CD8-positive, alpha-beta T cell (primary cell): ENCODE measurements at places on chromosomes 6 and 20. TPM values are rescaled to one million over a fixed set of nuclear protein-coding genes. Genes with fewer than 3 reads are reported as not detected.

Gene FRK
- not detected for total RNA-seq

Gene WFDC12
- total RNA-seq = not detected

Gene MAS1
- not detected for total RNA-seq

Gene MUC22
- total RNA-seq = not detected

Gene COX4I2
- total RNA-seq = not detected

Gene MMUT
- 6.2 TPM for total RNA-seq

Gene ANGPT4
- not detected for total RNA-seq

Gene NEURL2
- 1.6 TPM for total RNA-seq

Gene PSORS1C2
- total RNA-seq = not detected

Gene HLA-DOA
- 16.2 TPM for total RNA-seq

Gene HLA-DRA
- total RNA-seq = 37.8 TPM

Gene YIPF3
- 51.0 TPM for total RNA-seq

Gene LPIN3
- total RNA-seq = 0.14 TPM

Gene ABHD16B
- not detected for total RNA-seq

Gene DNAAF9
- 2.6 TPM for total RNA-seq

Gene MEP1A
- not detected for total RNA-seq

Gene PLN
- not detected for total RNA-seq

Gene C20orf144
- total RNA-seq = 0.25 TPM

Gene FAM83C
- total RNA-seq = not detected

Gene TAAR9
- not detected for total RNA-seq

Gene TNXB
- total RNA-seq = 13.8 TPM

Gene KHDC1L
- not detected for total RNA-seq

Gene ANKEF1
- total RNA-seq = 0.52 TPM

Gene ELOVL2
- not detected for total RNA-seq

Gene HCRTR2
- total RNA-seq = not detected

Gene GABRR1
- not detected for total RNA-seq

Gene MUCL3
- not detected for total RNA-seq
